ENCODE measurements at places on chromosomes 5 and 9. TPM values are rescaled to one million over a fixed set of nuclear protein-coding genes. Genes with fewer than 3 reads are reported as not detected.

The TMEM252 gene
- polyA plus RNA-seq: 0.38 TPM

The GDNF gene
- 0.47 TPM for polyA plus RNA-seq

The PPIP5K2 gene
- polyA plus RNA-seq: 62.3 TPM

The F2RL1 gene
- polyA plus RNA-seq: 2.3 TPM

The PITX1 gene
- not detected for polyA plus RNA-seq

The WDR38 gene
- 5.9 TPM for polyA plus RNA-seq

The TNFSF15 gene
- 0.51 TPM for polyA plus RNA-seq

The SLC36A2 gene
- 0.24 TPM for polyA plus RNA-seq

The ROPN1L gene
- 11.0 TPM for polyA plus RNA-seq

The SLCO4C1 gene
- 0.44 TPM for polyA plus RNA-seq
